ENCODE measurements at places on chromosomes 3 and 15.

DNA sequence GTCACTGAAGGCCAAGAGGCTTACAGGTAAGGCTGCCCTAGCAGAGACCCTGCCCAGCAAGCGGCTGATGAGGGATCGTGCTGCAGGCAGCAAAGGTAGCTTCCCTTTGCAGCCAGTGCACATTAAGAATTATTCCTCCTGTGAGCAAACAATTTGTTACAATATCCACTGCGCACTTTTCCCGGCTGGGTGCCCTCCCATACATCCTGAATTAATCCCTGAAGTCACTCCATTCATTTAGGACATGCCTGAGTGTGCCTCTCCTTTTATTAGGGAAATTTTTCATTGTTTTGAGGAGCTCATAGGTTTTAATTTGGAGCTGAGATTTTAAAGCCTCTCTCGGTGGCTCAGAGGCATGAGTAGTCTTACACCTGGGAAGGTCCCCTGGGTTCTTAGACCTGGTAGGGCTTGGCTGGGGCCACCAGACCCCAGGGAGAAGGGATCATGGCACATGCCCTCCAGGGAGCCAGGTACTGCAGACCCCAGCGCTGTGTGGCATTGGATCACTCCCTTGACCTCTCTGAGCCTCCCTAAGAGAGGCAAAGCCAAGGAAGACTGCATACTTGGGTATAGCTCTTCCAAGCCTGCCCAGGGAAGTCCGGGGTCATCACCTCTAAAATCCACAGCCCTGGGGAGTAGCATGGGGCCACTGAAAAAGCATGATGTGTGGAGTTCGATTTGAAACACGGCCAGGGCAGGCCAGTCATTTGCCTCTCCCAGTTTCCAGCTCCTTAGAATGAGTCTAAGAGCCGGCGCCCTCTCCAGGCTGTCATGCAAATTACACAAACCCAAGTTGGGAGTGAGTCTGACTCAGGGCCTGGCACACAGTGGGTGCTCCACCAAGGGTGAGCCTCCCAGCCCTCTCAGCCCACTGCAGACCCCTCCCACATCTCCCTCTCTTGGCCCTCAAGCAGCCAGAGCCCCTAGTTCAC lies 151.9 kb upstream of the LINGO1 start:
- no peak for DNase-seq

GRCh38 chr3:79351699-79352098 lies 416.1 kb downstream of the ROBO1 start:
- no peak for DNase-seq

DNA sequence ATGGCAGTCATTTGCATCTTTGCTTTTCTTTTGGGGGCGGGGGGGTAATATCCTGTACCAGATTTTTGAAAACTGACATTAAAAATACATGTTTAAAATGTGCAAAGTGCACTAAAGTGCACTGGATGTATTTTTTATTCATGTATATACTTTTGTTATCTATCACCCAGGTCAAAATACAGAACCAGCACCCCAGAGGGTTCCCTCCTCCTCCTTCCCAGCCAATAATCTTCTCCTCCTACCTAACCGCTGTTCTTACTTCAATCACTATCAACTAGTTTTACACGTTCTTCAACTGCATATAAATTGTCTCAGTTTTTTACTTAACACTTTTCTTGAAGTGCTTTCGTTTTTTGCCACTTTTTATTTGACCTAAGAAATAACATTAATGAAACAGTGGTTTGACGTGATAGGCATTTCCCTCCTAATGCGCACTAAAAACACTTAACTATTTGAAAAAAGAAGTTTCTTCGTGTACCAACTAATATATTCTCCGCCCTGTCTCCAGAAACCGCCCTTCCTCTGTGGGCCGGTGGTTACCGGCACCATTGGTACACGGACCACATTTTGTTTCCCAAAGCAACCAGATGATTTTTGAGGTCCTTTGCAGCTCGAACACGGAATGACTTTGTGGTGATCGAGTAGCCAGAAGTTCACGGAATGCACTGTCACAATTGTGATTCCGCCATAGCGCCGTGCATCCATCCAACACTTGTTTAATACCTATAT lies 836 bp upstream of the AKAP13 start:
- peak; percentile 75 for DNase-seq

- peak; percentile 62 for DNase-seq
These were observed 36.3 kb upstream of the PLA2G4E start for GRCh38 chr15:42056934-42057798.

DNA sequence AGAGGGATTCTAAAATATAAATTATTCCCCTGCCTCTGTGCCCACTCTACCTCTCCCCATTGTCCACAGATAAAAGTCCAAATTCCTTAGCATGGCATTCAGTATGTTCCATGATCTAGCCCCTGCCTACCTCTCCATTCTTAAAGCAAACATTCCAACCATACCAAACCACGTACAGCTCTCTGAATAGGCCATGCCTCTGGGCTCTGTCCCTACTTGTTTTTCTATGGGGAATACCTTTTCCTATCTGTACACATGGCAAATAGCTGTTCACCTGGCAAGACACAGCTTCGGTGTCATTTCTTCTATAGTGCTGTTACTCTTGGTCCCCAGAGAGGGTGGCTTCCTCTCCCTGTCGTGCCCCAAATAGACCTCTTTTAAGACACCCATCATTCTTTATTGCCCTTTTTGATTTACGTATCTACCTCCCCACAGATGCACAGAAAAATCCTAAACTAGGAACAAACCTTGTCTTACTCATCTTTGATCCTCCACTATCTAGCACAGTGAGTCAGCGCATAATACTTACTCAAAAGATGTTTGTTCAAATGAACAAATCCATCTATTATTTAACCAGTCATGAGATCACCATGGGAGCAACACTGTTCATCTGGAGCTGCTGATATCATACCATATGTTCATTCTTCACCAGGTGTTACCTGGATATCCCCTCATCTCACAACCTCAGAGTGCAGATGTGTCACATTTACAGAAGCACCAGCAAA lies 329.8 kb downstream of the THSD4 start:
- no peak for DNase-seq

DNA sequence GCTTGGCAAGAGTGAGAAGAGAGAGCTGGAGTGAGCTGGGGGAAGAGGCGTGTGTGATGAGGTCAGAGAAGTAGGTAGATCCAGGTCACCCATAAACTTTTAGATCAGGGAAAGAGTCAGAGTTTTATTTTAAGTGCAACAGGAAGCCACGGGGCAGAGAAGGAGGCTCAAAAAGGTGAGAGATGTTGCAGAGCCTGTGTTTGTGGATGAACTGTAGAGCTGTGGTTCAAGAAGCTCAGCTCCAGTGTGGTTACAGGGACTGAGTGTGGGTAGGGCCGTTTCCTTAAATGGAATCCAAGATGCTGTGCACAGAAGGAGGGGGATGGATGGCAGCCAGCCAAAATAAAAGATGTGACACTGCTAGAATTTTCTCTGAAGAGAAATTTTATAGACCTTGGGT lies 337.2 kb downstream of the SATB1 start:
- no peak for DNase-seq

- DNase-seq: no peak
These were observed 141.9 kb upstream of the C2CD4B start for GRCh38 chr15:62306851-62307504.

GRCh38 chr3:143135150-143135549 lies 15.6 kb downstream of the CHST2 start:
- DNase-seq: no peak

GRCh38 chr15:33066584-33066983 lies 127.9 kb downstream of the FMN1 start:
- DNase-seq: no peak

DNA sequence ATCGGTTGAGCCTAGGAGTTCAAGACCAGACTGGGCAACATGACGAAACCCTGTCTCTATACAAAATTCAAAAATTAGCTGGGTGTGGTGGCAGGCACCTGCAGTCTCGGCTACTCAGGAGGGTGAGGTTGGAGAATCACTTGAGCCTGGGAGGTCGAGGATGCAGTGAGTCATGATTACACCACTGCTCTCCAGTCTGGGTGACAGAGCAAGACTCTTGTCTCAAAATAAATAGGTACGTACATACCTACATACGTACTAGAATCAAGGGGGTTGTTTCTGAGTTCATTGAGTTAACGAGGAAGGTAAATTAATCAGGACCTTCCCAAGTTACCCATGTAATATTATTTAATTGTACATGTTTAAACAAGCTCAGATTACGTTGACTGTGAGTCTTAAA lies 97.5 kb downstream of the CHL1 start:
- no peak for DNase-seq

GRCh38 chr3:171374260-171374659 lies 85.9 kb downstream of the TNIK start:
- DNase-seq: no peak

- DNase-seq: no peak
These were observed 45.9 kb downstream of the TMEM45A start for GRCh38 chr3:100538339-100538706.

DNA sequence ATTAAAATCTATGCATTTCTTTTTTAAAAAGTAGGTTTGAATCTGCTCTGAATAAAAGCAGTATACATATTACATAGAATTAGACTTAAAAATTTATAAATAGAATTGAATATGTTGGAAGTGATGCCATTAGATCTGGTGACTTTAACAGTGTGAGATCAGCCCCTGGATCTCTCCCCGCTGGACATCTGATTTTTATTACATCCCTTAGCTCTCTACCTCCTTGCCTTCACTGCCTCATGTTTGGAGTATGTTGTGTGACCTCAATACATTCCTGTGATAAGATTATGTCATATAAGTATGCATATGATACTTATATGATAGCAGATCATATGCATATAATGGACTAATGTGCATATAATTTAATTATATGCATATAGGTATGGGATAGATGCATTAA lies 643.4 kb upstream of the NR2F2 start:
- no peak for DNase-seq

DNA sequence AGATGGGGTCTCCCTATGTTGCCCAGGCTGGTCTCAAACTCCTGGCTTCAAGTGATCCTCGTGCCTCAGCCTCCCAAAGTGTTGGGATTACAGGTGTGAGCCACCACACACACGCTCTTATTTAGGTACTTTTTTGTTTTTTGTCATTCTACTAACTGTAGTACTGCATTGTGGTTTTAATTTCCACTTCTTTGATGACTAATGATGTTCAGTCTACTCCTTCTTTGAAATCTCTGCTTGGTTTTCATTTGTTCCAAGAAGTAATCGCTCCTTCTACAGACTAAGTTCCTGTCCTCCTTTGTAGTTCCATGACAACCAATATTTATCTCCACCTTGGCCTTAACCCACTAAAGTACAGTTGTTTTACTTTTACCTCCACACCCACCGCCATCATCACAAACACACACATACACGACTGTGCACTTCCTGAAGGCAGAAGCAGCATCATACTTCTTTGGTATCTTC lies 529 bp upstream of the DLEC1 start:
- no peak for DNase-seq

GRCh38 chr3:23288286-23288685 lies 85.2 kb downstream of the UBE2E2 start:
- DNase-seq: no peak

DNA sequence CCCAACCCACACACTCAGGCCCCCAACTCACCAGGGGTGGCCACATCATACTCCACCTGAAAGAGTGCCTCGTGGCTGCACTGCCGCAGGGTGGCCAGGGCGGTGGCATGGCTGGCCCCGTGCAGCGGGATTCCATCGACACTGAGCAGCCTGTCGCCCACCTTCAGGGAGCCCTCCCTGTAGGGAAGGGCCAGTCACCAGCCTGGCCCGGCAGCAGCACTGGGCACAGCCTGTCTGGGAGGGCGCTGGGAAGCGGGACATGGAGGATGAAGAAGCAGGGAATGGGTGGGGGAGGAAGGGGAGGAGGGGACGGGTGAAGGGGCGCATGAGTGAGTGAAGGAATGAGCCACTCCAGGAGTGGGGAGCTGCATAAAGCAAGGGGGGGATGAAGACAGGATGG lies 18.5 kb downstream of the GRIP2 start:
- peak; percentile 13 for DNase-seq

- no peak for DNase-seq
These were observed 34.3 kb downstream of the DUT start for GRCh38 chr15:48365575-48365974.

DNA sequence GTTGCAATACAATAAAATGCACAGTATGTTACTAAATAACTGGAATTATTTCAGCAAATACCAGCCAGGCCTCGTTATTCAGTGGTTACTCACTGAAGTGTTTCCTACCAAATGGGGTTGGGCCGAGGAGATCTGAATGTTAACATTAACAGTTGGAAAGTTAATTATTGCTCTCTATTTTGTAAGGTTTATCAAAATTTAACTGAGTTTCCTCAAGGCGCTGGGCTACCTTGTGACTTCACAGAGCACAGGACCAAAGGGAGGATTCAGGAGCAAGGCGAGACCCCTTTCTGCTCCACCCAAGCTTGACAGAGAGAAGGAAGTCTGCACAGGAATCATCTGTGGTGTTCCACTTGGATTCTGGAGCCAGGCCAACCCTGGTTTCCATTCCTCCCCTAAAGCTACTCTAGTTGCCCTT lies 21.6 kb downstream of the ADAMTS9 start:
- DNase-seq: no peak

- no peak for DNase-seq
These were observed 184.4 kb downstream of the PEX5L start for GRCh38 chr3:179852142-179852905.
